ENCODE measurements at places on chromosomes 12 and 14. TPM values are rescaled to one million over a fixed set of nuclear protein-coding genes. Genes with fewer than 3 reads are reported as not detected.

The APPL2 gene
- 27.1 TPM for total RNA-seq

The ESR2 gene
- total RNA-seq: under 0.01 TPM

The TAS2R8 gene
- total RNA-seq: not detected

The KRT85 gene
- total RNA-seq: not detected

The G2E3 gene
- 39.3 TPM for total RNA-seq

The CLEC14A gene
- total RNA-seq: 8.2 TPM

The FAR2 gene
- total RNA-seq: 14.4 TPM

The KLRF1 gene
- not detected for total RNA-seq

The LRRC10 gene
- total RNA-seq: not detected

The AQP2 gene
- total RNA-seq: not detected

The HOXC12 gene
- not detected for total RNA-seq

The TRIM9 gene
- total RNA-seq: 0.28 TPM

The OR9K2 gene
- not detected for total RNA-seq

The GXYLT1 gene
- 19.2 TPM for total RNA-seq

The KERA gene
- total RNA-seq: not detected

The SPX gene
- total RNA-seq: 0.38 TPM

The OS9 gene
- 376 TPM for total RNA-seq

The KRT3 gene
- not detected for total RNA-seq

The SCNN1A gene
- 1.4 TPM for total RNA-seq

The GLT8D2 gene
- 14.8 TPM for total RNA-seq

The CD4 gene
- 0.28 TPM for total RNA-seq

The LMNTD1 gene
- total RNA-seq: 0.38 TPM

The PRB2 gene
- total RNA-seq: not detected

The CPNE6 gene
- total RNA-seq: not detected

The RTL1 gene
- not detected for total RNA-seq

The TAS2R42 gene
- not detected for total RNA-seq

The CHPT1 gene
- total RNA-seq: 38.9 TPM

The ARHGAP9 gene
- 0.38 TPM for total RNA-seq

The ACAD10 gene
- total RNA-seq: 7.9 TPM

The RAD9B gene
- 0.58 TPM for total RNA-seq

The TNS2 gene
- total RNA-seq: 34.7 TPM

The C1S gene
- 213 TPM for total RNA-seq

The ESPL1 gene
- total RNA-seq: 10.0 TPM

Measured in regular cardiac myocyte (primary cell).